Neural crest cell (in vitro differentiated cells): ENCODE measurements at places on chromosomes 11 and 22. TPM values are rescaled to one million over a fixed set of nuclear protein-coding genes. Genes with fewer than 3 reads are reported as not detected.

The RAB38 gene
- total RNA-seq: 3.6 and 4.7 TPM in 2 replicates

The OR52H1 gene
- total RNA-seq: not detected in 2 replicates

- DNase-seq: peak; percentile 69
Observed at GRCh38 chr11:118621071-118621783, 13.8 kb downstream of the PHLDB1 start.

DNA sequence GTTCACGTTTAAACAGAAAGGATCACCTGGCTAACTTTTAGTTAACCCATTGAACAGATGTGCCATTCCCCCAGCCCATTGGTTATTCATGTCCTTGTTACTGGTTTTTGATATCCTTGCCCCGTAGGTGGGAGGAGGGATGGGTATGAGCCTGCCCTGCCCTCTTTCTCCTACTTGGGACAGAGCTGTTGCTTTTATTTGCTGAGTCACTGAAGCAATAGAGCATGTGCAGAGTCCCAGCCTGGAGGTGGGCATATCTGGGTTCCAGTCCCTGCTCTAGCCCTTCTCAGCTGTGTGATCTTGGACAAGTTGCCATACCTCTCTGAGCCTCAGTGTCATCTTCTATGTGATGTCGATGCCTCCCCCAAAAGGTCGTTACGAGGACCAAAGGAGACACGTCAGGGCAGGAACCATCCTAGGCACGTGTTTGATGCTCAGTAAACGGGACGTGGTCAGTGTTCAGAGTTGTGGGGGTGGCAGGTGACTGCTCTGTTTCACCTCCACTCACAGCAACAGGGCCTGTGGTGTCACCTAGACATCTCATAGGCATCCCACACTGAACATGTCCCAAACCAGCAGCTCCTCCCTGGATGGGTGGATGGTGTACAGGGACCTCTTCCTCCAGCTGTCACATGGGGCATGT, 61.0 kb downstream of the BMAL1 start:
- no peak for DNase-seq

GRCh38 chr11:8070417-8071115, 10.4 kb upstream of the TUB start:
- DNase-seq: no peak

DNA sequence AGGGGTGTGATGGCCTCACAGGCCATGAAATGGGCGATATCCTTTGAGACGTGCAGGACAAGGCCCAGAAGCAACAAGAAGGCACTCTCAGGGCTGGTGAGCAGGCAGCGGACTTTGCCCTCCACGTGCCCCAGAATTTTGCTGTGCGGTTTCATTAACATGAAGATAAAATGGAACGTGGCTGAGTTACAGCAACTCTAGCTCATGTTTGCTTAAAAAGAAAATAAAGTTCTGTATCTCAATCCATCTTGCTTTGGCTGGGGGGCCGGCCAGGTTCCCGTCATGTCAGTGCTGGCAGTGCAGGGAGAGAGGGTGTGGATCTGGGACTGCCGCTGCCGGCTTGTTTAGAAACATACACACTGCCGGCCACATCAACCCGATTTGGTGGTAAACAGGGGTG, 370.1 kb downstream of the OPCML start:
- DNase-seq: no peak

- no peak for DNase-seq
Observed at GRCh38 chr11:57804466-57804865, 42.9 kb downstream of the CTNND1 start.
